Right atrium auricular region (tissue), 2 donors: ENCODE measurements at places on chromosomes 11 and 22. TPM values are rescaled to one million over a fixed set of nuclear protein-coding genes. Genes with fewer than 3 reads are reported as not detected.

Gene MLC1
- not detected for total RNA-seq

Gene CCDC157
- 0.55 TPM for total RNA-seq

Gene NCR3LG1
- 3.6 TPM for total RNA-seq

Gene MRGPRX4
- total RNA-seq = not detected

Gene FGF4
- total RNA-seq = not detected

Gene AIP
- total RNA-seq = 49.2 TPM

Gene SAA4
- not detected for total RNA-seq

Gene CASP5
- not detected for total RNA-seq

GRCh38 chr11:46306296-46306853 lies 28.9 kb downstream of the CREB3L1 start:
- no peaks in the 10 kb centered on the region for H3K36me3 ChIP-seq
- no peak overlapping the region for H3K4me3 ChIP-seq
- no peak for DNase-seq
- no peaks in the 10 kb centered on the region for H3K4me1 ChIP-seq
- H3K27me3 ChIP-seq = no peaks in the 10 kb centered on the region

- peak; percentile 89 for DNase-seq
- H3K4me3 ChIP-seq = no peak overlapping the region
- no peaks in the 10 kb centered on the region for H3K27me3 ChIP-seq
- H3K36me3 ChIP-seq = no peaks in the 10 kb centered on the region
Observed at GRCh38 chr22:37166675-37167066, 17.0 kb upstream of the IL2RB start.

DNA sequence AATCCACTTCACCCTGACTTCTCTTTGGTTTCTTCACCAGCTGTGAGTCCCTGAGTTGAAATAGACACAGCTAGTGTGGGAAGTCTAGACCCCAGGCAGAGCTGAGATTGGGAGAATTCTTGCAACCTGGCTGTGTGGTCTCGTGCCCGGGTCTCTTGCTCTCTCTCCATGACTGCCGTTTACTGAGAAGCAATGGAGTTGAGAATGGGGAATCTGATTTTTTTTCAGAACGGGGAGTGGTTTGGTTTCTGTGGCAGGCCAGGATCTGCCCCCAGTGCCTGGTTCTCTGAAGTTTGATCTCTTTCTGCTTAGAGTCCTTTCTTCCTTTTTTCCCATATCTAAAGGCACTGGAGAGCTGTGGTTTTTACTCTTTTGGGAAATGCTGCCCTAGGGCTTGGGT lies 1.5 kb downstream of the SIDT2 start:
- peak; percentile 58 for DNase-seq
- peak overlapping the region; percentile 96 for H3K27ac ChIP-seq
- H3K4me1 ChIP-seq = no peaks in the 10 kb centered on the region

- H3K27me3 ChIP-seq = no peaks in the 10 kb centered on the region
- no peak overlapping the region for H3K4me3 ChIP-seq
- DNase-seq = no peak
- no peaks in the 10 kb centered on the region for H3K36me3 ChIP-seq
- peaks cover 17% of the 10 kb centered on the region for H3K4me1 ChIP-seq
Observed at GRCh38 chr11:121892131-121892681, 223.8 kb downstream of the BLID start.

- H3K27ac ChIP-seq = no peak overlapping the region
- no peak for DNase-seq
- no peaks in the 10 kb centered on the region for H3K36me3 ChIP-seq
Observed at GRCh38 chr11:69440876-69441275, 40.6 kb upstream of the LINC01488 start.

GRCh38 chr11:1202776-1203504 lies 19.9 kb upstream of the MUC5B start:
- H3K4me3 ChIP-seq = no peak overlapping the region
- no peak overlapping the region for H3K27ac ChIP-seq
- no peaks in the 10 kb centered on the region for H3K27me3 ChIP-seq
- no peak for DNase-seq

DNA sequence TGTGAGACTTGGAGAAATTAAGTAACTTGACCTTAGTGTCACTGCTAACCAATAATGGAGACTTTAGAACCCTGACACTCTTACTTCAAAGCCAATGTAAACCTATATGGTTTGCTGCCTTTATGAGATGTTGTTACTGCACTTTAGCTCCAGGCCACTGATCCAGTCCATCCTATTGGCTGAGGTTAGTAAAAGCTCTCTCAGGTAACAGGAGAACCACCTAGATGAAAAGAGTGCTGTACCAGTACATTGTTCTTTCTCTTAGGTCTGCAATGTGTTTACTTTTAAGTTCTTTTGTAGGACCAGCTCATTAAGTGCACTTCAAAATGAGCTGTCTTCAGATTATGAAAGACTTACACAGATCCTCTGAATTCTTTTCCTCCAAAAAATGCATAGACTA lies 994.0 kb upstream of the FAT3 start:
- no peaks in the 10 kb centered on the region for H3K36me3 ChIP-seq
- no peak overlapping the region for H3K4me3 ChIP-seq
- peaks cover 9% of the 10 kb centered on the region for H3K4me1 ChIP-seq
- no peak for DNase-seq

- no peaks in the 10 kb centered on the region for H3K27me3 ChIP-seq
- no peak overlapping the region for H3K4me3 ChIP-seq
- H3K27ac ChIP-seq = no peak overlapping the region
Observed at GRCh38 chr11:34519595-34520235, 6.1 kb upstream of the ELF5 start.

DNA sequence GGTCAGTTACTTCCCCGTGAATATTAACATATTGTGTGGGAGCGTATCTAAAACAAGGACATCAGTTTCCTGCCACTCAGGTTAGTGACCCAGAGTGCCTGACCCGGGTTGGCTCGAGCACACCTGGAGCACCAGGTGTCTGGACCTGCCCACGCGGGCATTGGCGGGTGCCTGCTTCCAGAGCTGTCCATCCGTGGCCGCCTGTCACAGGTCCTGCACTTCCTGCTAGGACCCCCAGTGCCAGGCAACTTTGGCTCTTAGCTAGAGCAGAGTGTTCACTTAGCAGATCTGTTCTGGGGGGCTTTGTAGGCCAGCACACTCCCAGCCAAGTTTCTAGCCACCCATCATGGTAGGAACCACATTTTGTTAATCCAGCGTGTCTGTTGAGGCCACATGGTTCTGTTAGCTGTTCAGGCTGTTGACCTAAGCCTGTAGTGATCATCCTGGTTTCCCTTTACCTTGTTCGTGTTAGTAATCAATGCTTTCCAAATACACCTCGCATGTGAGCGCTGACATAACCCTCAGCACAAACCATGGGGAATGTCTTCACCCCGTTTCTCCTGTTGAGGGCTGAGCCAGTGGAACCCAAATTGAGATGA lies 29.5 kb downstream of the MOV10L1 start:
- no peak overlapping the region for H3K27ac ChIP-seq
- no peaks in the 10 kb centered on the region for H3K27me3 ChIP-seq
- no peak overlapping the region for H3K4me3 ChIP-seq
- DNase-seq = no peak
- H3K36me3 ChIP-seq = no peaks in the 10 kb centered on the region

DNA sequence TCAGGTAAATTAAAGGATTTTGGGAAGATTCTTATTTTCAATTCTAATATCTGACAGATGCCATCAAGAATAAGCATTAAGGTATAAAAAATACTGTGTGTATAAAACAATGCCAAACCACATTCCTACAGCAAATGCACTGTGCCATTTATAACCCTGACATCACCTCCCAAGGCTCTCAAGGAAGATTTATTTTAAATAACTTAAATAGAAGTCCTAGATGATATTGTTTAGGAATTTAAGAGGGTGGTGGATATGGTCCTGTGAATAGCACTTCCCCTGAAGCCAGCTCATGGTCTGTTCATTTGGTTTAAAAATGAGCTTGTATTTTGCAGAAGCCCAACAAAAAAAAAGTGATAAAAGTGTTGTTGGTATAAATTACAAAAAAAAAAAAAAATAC lies 32.1 kb downstream of the PPIL2 start:
- H3K27ac ChIP-seq = peak overlapping the region; percentile 73
- H3K4me1 ChIP-seq = peaks cover 3% of the 10 kb centered on the region
- no peak overlapping the region for H3K4me3 ChIP-seq
- no peaks in the 10 kb centered on the region for H3K27me3 ChIP-seq
- peaks cover 40% of the 10 kb centered on the region for H3K36me3 ChIP-seq
